AG04450 (cell line): ENCODE measurements at places on chromosomes 7 and 10.

- DNase-seq: no peak
These were observed 3.4 kb upstream of the MUC12 start for GRCh38 chr7:100965723-100966541.

- no peak for DNase-seq
These were observed 64.7 kb downstream of the PPP1R17 start for GRCh38 chr7:31751726-31752125.

DNA sequence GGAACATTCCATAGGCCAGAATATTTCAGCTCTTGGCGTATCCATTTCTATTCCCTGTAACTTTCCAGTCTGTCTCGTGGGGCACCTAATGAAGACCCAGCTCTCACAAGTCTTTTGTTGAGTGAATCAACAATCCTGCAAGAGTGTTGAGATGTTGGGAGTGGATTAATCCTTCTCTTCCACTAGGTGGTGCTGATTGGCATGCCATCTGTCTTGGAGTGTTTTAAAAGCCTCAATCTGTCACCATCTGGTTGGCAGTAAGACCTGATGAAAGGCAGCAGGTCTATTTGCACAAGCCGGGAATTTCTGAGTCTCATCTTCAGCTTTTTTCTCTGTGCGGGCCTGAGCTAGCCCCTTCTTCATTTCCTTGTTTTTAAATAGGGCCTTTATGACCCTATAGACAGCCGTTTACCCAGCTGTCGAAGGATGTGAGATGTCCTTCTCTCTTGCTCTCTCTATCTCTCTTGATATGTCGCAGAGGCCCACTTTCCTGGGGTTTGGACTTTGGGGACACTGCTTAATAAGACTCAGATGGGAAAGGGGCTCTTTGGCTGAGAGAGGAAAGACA is 180.5 kb downstream of the ZNF365 start:
- DNase-seq: no peak

- DNase-seq: no peak
These were observed 45.0 kb upstream of the MGAM2 start for GRCh38 chr7:142066536-142066935.

DNA sequence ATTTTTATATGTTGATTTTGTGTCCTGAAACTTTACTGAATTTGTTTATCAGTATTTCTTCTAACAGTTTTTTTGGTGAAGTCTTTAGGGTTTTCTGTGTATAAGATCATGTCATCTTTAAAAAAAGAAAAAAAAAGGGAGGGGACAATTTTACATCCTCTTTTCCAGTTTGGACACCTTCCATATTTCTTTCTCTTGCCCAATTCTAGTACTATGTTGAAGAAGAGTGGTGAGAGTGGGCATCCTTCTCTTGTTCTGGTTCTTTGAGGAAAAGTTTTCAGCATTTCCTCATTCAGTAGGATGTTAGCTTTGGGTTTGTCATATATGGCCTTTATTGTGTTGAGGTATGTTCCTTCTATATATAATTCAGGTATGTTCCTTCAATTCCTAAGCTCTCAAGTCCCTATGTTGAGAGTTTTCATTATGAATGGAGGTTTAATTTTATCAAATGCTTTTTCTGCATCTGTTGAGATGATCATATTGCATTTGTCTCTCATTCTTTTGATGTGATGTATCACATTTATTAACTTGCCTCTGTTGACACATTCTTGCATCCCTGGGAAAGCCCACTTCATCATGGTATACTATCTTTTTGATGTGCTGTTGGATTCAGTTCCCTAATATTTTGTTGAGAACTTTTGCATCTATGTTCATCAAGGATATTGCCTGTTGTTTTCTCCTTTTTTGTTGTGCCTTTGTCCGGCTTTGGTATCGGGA is 12.1 kb downstream of the TAS2R40 start:
- DNase-seq: no peak

DNA sequence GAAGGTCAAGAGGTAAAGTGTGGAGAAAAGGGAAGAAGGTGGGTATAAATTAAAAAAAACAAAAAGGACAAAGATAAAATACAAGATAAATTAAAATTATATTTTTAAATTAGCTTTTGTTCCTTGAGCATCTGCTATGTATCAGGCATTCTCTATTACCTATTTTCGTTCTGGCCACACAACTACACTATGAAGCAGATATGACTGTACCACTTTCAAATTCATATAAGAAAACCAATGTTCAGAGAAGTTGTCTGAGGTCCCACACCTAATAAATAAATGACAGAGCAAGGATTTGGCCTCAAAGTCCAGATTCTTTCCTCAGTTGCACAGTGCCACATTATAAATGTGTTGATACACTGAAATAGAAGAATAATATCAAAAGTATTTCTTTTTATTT is 103.8 kb upstream of the PCDH15 start:
- no peak for DNase-seq

DNA sequence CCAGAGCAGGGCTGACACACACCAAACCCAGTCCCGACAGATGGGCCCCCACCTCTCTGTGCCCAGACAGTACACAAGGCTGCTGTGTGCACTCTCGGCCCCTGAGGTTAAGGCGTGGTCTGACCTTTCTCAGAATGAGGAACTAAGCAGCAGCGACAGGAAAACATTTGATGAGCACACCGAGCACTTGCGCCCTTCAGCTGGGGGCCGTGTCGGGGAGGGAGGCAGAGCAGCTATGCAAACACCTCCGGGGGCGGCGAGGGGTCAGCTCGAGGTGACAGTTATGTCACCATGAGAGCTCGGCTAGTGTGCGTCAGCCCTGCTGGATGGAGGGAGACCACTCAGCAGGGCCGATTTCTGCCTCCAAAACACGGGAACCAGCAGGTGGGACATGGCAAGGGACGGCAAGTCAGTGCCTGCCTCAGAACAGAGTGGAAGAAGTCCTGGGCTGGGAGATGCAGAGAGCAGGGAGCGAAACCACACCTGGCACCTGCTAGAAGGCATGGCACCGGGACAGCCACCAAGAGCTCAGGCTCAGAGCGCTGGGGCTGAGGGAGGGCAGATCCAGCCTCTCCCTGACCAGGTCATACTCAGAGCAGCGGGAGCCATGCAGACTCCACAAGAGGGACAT is 57.4 kb downstream of the CHST15 start:
- DNase-seq: no peak

- DNase-seq: no peak
These were observed 23.8 kb upstream of the ZNF735 start for GRCh38 chr7:64183126-64183742.

- no peak for DNase-seq
These were observed 72.4 kb downstream of the LMBR1 start for GRCh38 chr7:156820445-156821063.

GRCh38 chr7:52507546-52508255 is 527.7 kb upstream of the POM121L12 start:
- no peak for DNase-seq

- no peak for DNase-seq
These were observed 514 bp downstream of the RADIL start for GRCh38 chr7:4883033-4883371.

DNA sequence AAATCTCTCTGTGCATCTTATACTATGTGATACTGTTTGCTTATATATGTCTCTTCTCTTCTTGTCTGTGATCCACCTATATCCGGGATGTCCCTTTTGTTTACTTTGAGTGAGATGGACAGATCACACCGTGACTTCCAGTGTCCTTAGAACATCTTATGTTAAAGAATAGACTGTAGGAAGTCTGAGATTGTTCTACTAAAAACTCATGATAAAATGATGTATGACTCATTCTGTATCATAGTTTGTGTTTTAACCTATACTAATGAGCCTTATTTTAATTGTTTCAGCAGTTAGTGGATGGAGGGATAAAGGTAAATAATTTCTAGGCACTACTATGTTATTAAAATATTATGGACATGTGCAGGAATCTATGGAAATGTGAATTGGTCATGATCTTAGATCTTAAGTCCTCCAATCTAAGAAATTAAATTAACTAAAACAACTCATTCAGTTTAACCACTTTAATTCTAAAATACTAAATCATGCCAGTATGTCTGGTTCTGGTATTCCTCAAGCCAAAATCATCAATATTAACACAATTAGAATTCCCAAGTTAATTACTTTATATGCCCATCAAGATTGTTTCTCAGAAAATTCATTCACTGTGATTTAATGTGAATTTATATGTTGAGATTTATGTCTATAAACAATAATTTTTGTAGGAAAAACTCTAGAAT is 32.0 kb downstream of the ITGB8 start:
- no peak for DNase-seq

DNA sequence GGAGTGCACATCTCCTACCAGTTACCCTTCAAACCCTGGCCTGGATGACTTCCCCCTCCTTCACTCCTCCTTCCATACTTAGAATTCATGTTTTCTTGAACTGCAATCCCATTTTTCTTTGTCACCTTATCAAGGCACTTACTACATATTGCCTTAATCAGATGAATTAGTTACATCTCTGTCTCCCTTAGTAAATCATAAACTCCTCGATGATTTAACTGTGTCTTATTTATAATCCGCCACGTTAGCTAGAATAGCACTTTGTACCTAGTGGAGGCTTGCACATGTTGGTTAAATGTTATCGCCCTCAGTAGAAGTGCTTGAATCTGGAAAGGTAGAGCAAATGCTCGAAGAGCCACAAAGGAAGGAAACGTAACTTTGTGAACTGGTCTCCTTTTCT is 94.7 kb upstream of the RAB11FIP2 start:
- no peak for DNase-seq

- DNase-seq: no peak
These were observed 608.7 kb downstream of the SH2D4B start for GRCh38 chr10:81146436-81146835.

- no peak for DNase-seq
These were observed 270.9 kb downstream of the CCSER2 start for GRCh38 chr10:84599254-84599653.

DNA sequence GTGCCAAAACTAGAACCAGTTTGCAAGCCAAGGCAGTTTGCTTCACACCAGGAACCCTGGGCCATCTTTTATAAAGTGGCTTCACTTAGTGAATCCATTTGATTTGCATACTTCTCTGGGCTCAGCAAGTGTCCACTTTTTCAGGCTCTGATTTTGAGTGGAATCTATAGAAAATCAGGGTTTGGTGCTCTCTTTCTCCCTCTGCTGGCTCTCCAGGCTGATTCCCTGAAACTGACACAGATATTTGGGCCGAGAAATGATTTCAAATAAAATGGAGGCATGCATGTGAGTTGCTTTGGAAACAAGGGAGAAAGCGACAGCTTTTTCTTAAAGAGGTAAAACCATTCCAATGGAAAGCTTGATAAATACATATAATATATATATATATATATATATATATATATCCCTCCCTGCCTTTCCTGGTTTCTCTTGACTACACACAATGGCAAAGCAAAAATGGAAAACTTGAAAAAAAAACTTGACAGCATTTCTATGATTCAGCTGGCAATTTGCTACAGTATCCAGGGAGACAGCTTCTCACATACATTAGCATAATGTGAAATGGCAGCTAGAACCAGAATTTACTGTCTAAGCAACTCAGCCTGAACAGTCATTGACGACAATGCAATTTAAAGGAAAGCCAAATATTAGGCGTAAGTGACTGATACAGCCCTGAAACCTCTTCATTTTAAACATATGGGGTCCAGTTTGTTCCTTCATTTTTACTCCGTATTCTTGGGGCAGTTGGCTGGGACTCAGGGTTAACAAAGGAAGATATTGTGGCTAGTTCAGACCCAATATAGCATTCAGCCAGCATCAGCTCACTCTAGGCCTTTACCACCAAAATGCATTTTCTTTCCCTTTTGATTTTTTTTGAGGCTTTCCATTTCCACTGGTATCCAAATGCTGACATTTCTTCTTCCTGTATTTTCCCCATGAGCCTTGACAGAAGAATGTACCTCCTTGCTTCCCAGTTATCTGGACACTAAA is 188.5 kb downstream of the TMEM178B start:
- DNase-seq: no peak

GRCh38 chr10:49089152-49089551 is 26.2 kb downstream of the VSTM4 start:
- no peak for DNase-seq

- DNase-seq: no peak
These were observed 144.3 kb upstream of the DGKB start for GRCh38 chr7:15046861-15047260.

GRCh38 chr7:94706996-94707740 is 51.2 kb upstream of the SGCE start:
- no peak for DNase-seq

- no peak for DNase-seq
These were observed 6.6 kb upstream of the PDLIM1 start for GRCh38 chr10:95297402-95297801.

DNA sequence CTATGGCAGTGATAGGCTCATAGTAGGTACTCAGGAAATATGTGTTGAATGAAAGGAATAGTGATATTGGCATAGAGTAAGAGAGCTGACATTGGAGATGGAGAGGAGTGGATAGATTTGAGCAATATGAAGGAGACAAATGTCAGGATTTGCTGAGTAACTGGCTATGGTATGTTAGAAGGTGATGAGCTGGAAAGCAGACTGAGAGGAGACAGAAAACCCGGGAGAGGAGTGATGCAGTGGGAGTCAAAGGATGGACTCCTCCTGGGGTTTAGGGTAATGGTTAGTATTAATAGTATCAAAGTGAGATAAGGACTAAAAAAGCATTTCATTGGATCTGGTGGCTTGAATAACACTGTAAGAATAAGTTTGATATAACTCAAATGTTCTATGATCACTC is 64.8 kb downstream of the CD36 start:
- DNase-seq: no peak

- no peak for DNase-seq
These were observed 107.8 kb downstream of the ANK3 start for GRCh38 chr10:60281792-60282353.

- no peak for DNase-seq
These were observed 11.2 kb downstream of the SFTPD start for GRCh38 chr10:79937701-79938151.

GRCh38 chr10:43093423-43094076 is 16.7 kb downstream of the RET start:
- DNase-seq: no peak

DNA sequence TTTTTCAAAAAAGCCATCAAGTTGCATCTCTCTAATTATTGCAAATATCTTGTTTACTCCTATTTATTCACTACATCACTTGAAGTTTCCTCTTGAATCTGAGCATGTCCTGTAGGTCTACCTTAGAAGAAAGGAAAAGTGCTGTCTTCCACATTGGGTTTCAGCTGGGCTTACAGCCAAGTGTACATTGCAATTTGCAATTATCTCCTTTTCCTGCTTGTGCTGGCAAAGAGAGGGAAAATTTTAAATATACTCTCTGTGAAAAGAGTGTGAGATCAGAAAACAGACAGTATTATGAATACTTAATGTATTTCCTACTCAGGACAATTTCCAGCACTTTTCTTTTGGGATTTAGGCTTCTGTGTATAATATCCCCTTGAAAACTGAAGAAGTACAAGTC is 839.7 kb downstream of the CNTNAP2 start:
- DNase-seq: no peak

GRCh38 chr10:96740579-96741281 is 20.4 kb upstream of the PIK3AP1 start:
- DNase-seq: no peak

DNA sequence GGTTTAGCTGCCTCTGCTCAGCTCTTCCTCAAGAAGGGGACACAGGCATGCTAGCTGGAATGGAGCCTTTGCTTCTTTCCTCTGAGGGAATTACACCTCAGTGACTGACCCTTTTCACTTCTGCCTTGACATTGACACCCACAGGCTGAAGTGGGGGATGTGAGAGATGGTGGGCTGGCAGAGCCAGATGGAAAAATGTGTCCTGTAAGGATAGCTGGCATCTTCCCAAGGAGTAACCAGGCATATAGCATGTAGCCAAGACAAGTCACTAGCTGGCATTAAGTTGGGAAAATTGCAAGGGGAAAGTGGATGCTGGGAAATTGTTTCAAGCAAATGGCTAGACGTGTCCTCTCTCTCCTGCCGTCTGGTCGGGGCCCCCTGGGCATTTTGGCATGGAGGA is 19.9 kb downstream of the STMP1 start:
- no peak for DNase-seq

GRCh38 chr7:120181499-120181898 is 91.5 kb upstream of the KCND2 start:
- no peak for DNase-seq
